Stimulated activated CD4-positive, alpha-beta T cell treated with anti-CD3 and anti-CD28 coated beads, Interleukin-12 subunit alpha, Interleukin-12 subunit beta, amount 100 ng/mL, for 48 hours (primary cell): ENCODE measurements at places on chromosomes 3 and 15.
A peak's percentile ranks its signal among the peaks of the same experiment; 100 is the strongest.

DNA sequence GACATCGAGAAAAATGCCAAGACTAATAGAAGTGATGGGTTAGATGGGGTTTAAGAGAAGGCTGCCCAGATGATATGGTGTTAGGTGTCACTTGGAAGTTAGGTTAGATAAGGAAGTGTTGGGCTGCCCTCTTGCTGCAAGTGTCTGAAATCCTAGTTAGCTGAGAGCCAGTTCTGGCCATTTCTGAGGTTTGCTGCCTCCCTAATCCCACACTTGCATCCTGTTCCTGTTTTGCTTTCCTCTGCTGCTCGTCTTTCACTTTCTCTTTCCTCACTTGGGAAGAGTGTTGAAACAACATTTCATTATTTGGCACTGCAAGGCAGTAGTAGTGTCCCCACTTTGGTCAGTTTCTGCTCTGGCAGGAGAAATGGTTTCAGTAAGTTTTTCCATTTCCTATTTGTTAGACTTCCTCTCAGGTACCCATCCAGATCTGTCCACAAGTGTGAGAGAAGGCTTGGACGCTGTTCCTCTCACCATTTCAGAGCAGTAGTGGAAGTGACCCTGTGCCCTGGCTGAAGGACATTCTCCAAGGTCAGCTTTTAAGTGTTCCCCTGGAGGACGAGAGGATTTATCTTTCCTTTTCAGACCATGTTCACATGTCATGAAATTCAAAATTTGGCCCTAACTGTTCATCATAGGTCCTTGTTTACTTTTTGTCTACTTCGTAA is 93.3 kb downstream of the ADAMTSL3 start:
- DNase-seq: no peak

- peak; percentile 5 for DNase-seq
Measured at GRCh38 chr3:17632401-17633100, 109.9 kb downstream of the TBC1D5 start.

DNA sequence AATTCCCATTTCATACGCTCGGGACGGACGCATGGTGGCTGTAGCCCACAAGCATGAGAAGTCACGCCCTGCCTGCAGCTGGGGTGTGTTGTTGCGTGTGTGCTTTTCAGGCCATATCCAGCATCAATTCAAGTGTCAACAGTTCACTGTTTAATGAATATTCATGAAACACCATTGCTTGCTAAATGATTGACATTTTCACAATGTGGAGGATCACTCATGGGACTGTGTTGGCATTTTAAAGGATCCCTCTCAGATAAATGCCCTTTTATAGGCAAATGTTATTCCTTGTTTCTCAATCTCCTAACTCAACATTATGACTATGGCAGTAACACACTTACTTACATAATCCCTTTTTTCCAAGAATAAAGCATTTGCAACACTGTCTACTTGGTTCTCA is 511.3 kb downstream of the GABRG3 start:
- no peak for DNase-seq

- DNase-seq: no peak
Measured at GRCh38 chr15:59292442-59293151, 80.1 kb downstream of the MYO1E start.

- DNase-seq: no peak
Measured at GRCh38 chr15:61685534-61685933, 374.7 kb downstream of the VPS13C start.

GRCh38 chr3:53802256-53802880 is 43.9 kb downstream of the CHDH start:
- no peak for DNase-seq

- DNase-seq: no peak
Measured at GRCh38 chr15:47813748-47814384, 96.6 kb downstream of the SEMA6D start.

DNA sequence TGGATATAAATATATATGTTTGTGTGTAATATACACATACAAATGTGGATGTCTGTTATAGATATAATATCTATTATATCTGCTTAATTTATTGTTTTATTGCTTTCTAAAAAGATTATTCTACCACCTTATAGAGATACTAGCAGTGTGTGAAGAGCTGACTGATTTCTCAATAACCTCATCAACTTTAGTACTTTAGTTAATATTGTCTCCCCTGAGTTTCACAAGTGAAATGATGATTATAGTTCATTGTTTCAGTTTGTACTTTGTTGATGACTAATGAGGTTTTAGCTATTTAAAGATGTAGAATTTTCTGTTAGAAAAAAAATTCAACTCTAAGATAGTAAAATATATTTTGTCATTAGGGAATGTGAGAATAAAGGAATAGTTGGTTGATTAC is 11.4 kb downstream of the RSRC1 start:
- no peak for DNase-seq

DNA sequence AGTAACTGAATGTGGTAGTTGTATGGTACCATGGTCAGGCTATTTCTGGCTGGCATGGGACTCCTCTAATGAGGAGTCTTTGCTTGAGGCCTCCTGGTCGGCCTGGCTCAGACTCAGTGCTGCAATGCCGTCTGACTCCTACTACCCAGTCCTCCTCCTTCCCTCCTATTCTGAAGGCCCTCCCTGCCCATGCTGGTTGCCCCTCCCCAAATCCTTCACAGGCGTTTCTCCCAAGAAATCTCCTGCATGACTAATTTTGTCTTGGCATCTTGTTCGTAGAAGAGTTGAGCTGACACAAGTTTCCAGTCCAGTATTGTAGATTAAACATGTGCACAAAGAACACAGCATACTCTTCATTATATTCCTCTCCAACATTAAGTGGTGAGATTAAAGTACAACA is 115.5 kb downstream of the NFKBIZ start:
- DNase-seq: no peak

DNA sequence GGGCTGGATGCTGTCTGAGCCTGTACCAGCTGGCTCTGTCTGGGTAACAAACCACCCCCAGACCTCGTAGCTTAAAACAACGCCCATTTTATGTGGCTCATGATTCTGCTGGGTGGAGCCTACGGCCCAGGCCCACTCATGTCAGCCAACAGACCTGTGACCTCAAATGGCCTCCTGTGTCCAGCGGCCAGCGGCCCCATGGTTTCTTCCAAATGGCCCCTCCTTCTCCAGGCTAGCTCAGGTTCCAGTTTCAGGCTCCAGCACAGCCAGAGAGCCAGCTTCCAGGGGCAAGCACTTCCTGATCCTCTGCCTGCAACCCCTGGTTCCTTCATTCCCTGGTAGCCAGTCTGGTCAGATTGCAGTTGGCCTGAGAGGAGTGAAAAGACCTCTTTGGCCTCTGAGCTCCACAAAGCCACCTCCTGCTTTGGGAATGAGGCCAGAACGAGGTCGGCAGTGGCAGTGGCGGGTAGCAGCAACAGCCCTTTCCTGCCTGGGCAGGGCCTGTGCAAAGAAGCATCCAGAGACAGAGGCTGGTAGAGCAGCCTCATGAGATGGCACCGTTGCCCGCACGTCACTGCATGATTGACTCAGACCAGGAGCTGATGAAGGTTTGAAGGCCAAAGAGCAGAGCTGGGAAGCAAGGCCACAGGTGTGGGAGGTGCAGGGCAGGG is 21.0 kb upstream of the PLXNA1 start:
- no peak for DNase-seq

GRCh38 chr15:75785771-75786574 is 57.3 kb upstream of the UBE2Q2 start:
- DNase-seq: no peak

- no peak for DNase-seq
Measured at GRCh38 chr3:139906418-139906817, 28.6 kb upstream of the CLSTN2 start.

DNA sequence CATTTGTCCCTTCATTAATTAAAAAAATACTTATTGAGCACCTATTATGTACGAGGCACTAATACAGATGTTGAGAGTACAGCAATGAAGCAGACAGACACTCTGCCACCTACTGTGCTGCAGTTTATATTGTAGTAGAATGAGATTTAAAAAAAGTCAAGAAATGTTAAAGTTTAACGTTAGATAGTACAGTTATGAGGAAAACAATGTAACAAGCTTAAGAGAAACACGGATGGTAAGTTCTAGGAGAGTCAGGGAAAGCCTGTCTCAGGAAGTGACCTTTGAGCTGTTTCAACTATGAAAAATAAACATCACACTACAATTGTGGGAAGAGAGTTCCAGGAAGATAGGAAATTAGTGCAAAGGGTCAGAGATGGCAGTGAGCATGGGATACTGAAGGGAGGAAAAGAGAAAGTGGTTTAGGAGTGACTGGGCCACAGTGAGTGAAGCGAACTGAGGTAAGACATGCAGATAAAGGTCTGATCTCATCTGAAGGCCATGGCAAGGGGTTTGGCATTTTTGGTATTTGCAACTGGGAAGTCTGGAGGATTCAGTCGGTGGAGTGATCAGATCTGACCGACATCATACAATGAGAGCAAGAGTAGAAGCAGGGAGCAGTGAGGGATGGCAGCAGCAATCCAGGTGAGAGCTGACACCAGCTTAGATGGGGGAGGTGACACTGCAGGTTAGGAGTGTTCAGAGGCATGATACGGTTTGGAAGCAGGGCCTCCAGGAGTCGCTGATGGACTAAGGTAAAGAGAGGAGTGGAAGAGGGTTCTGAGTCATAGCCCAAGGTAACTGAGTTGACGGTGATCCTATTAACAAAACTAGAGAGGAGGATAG is 28.5 kb downstream of the PLSCR4 start:
- no peak for DNase-seq

DNA sequence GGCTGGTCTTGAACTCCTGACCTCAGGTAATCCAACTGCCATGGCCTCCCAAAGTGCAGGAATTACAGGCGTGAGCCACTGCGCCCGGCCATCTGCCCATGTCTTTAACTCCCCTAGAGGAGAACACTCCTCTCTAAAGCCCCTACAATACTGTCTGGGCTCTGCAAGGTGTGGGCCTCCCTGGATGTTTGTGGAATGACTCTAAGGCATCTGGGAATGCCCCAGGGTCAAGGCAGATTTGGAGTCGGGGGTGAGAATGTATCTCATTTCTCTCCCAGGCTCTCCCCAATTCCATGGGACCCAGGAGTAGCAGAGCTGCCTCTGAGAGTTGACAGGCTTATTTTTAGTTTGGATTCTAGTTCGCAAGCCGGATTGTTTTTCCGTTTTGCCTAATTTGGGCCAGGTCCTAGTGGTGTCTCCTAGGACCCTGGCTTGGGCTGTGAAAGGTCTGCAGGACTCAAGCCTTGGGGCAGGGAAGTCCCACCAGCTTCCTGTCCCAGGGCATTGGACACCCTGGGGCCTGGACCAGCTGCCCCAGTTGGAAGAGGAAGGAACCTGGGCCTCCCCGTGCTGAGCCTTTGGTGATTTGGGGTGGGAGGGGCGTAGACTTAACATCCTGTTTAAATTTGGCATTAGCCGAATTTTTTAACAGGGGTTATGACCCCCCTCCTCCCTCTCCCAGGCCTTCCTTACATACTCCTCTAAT is 53.5 kb downstream of the MAGEF1 start:
- no peak for DNase-seq

GRCh38 chr15:51190424-51191068 is 95.8 kb upstream of the TNFAIP8L3 start:
- DNase-seq: no peak

DNA sequence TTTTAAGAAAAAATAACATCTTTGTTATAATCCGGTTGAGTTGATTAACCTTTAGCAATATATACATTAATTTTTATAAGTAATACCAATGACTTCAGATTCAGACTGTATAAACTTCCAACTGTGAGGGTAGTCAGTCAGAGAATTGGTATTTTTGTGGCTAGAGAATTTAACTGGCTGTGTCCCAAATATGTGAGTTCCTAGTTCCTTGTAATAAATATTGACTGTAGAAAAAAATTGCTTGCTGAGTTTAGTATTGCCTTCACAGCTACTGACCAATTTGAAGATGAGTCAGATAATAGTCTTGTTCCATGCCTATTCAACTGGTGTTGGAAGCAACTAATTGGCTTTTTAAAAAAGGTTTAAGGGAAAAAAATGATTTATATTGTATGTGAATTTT is 210.8 kb downstream of the GAP43 start:
- no peak for DNase-seq

DNA sequence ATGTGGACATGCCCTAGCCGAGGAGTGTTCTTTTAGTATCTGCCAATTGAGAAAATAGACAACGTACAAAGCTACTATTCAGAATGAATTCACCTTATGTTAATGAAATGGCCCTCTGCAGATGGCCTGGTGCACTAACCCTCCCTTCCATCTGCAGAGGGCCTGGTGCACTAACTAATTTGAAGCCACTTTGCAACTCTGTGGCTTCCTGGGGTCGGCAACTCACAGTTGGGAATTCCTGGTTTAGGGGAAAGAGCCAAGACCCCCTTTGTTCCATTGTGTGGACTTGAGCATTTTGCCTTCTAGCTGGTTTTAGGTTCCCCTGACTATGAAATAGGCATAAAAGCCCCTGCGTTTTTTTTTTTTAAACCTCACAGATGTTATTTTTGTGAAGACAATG is 204.3 kb upstream of the UBE3A start:
- DNase-seq: no peak

GRCh38 chr15:43880406-43881194 is 53.8 kb downstream of the WDR76 start:
- DNase-seq: no peak

GRCh38 chr15:94921936-94922335 is 690.6 kb downstream of the MCTP2 start:
- no peak for DNase-seq

- DNase-seq: no peak
Measured at GRCh38 chr3:99690761-99691369, 52.5 kb downstream of the COL8A1 start.

DNA sequence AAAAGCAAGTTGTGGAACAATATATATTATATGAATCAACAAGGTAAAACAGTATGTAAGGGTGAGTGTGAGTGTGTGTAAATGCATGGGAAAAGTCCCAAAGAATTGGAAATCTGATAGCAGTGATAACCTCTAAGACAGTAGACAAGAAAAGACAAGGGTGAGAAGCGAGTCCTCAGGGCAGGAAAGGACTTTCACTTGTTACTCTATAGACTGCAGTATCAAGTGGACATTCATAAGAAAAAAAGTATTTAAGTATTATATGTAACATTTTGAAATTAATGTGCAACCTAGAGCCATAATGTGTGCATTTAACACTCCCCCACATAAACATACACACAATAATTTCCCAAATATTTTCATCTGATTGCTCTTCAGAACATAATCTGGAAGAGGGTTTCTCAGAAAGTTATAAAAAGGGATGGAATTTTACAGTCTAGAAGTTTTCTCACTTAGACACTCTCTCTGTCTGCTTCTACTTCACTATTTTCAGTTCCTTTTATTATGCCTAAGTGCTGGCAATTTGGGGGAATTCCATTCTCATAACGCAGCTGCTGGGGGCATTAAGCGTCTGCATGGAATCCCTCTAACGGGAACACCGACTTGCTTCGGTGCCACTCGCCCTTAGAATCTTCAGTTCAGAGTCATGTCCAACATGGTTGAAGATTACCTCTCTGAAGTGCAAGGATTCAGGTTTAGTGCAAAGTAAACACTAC is 50.0 kb upstream of the CDIN1 start:
- no peak for DNase-seq

- DNase-seq: no peak
Measured at GRCh38 chr3:129956936-129957335, 17.6 kb upstream of the TRH start.

DNA sequence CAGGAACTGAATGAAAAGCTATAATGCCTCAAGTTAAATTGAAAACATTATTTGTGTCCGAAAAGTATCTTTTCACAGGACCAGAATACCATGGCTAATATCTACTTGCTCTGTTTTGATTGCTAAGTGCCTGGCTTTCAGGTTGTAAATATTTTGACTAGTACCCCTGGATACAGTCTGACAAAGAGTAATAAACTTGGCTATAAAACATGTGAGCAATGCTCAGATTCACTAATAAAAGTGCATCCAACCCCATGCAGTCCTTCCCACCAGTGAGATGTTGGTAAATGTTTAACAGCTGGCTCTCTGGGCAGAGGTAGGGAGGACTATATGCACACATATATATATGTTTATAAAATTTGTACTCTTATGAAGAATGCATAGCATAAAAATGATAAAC is 281.8 kb upstream of the TGFBR2 start:
- no peak for DNase-seq

GRCh38 chr3:40770061-40770460 is 245.3 kb downstream of the ZNF621 start:
- DNase-seq: no peak
